Stimulated activated naive CD8-positive, alpha-beta T cell treated with anti-CD3 and anti-CD28 coated beads, Interleukin-15, amount 100 ng/mL, for 72 hours (primary cell): ENCODE measurements at places on chromosomes 16 and 17.
A peak's percentile ranks its signal among the peaks of the same experiment; 100 is the strongest.

DNA sequence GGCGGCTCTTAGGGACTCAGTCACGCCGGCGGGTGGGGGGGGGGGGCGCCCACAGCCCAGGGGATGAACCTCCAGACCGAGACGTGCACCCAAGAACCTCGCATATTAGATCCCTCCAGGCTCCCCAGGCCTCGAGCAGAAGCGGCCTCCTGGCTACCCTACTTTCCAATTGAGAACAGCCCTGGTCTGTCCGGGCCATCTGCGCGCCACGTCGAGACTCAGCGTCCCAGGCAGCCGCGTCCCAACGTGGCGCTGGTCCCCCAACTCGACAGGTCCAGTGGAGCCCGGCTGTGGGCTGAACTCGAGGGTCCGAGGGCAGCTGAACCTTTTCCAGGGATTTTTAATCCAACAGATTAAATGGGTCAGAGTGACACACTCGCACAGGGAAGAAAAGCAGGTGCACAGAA lies 2.3 kb upstream of the IRX3 start:
- DNase-seq, result no peak

GRCh38 chr16:78816499-78817195 lies 717.2 kb downstream of the WWOX start:
- DNase-seq, result no peak

- no peak for DNase-seq
Measured at GRCh38 chr17:9969301-9969935, 64.3 kb upstream of the RCVRN start.

DNA sequence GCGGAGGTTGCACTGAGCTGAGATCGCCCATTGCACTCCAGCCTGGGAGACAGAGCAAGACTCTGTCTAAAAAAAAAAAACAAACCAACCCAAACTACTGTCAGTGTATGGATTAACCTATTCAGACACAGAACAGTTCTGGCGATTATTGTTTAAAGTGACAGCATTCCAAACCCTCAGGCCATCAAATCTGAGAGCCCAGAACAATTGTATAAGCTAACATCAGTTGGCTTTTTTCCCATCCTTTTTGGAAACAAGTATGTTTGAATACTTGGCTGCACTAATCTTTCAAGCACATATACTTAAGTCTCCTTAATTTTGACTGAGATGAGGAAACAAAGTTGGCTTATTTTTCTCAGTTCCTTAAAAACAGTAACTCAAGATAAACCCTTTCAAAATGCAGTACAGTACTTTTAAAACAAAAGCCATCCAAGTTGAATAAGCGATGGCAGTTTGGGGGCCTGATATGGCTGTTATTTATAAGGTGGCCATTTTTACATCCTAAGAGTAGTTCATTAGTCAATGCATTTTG lies 1.4 kb downstream of the ZSWIM7 start:
- DNase-seq, result no peak

GRCh38 chr16:48146710-48147109 lies 9.1 kb downstream of the ABCC12 start:
- no peak for DNase-seq

DNA sequence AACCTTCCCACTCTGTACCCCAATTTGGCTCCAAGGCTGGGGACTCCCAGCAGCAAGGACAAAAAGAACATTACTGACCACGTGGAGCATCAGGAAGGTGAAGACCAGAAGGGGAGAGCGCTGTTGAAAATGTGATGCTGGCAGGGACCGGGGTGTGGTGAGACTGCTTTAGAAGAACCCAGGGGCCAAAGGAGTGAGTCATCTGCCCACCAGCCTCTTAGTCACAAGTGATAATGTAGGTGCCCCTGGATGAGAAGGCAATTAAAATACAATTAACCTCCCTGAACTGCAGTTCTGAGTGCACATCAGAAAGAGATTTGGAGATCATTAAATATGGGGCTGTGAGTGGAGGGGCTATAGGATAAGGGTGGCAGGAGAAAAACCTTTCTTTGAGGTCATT lies 366.6 kb upstream of the CCL2 start:
- no peak for DNase-seq

DNA sequence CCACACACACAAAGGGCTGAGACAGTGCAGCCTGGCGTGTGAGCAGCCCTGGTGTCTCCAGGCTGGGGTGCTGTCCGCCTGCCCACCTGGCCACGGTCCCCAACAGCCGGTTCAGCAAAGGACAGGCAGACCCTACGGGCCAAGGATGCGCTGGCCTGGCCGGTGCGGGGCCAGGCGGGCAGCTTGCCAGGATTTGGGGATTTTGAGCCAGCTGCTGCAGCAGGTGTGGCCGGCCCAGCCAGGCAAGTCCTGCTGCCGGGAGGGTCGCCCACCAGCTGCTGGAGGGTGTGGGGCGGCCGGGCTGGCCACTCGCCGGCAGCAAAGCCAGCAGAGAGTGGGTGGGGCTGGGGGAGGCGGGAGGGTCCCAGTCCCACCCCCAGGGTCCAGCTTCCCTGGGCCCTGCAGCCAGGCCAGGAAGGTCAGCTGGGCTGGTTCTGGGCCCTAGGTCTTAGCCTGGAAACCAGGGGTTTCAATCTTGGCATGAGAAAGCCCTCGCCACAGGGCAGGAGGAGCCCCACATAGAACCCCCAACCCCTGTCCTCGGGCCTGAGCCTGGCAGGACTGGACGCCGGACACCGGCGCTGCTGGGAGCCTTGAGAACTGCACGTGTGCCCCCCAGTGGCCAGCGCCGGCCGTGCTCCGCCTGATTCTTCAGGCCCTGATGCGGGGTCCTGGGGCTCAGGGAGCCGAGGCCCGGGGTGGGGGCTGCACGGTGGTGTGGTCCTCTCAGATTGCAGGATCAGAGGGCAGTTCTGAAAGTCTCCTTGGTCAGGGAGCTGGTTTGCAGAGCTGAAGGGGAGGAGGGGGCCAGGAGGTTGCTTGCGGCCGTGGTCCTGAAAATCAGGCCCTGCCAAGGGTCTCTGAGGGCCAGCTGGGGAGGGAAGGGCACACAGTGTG lies 17.6 kb upstream of the SSTR5 start:
- DNase-seq, result no peak

GRCh38 chr17:61366715-61367413 lies 32.8 kb upstream of the TBX2 start:
- DNase-seq, result no peak

DNA sequence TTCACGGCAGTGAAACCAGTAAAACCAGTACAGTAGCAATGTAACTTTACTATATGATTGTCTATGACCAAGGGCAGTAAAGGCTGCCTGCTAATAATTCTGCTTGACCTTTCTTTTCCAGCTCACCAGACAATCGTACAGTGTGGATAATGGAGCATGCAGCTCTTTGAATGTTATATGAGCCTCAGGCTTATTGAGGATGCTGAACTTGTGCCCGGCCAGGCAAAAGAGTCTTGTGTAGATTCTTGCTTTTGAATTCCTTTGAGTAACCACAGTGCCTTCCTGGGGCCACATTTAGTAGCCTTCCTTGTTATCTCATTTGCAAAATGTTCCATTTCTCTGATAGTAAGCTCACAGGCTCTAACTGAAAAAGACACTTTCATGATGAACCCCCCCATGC lies 131.8 kb downstream of the CDH11 start:
- DNase-seq, result no peak

DNA sequence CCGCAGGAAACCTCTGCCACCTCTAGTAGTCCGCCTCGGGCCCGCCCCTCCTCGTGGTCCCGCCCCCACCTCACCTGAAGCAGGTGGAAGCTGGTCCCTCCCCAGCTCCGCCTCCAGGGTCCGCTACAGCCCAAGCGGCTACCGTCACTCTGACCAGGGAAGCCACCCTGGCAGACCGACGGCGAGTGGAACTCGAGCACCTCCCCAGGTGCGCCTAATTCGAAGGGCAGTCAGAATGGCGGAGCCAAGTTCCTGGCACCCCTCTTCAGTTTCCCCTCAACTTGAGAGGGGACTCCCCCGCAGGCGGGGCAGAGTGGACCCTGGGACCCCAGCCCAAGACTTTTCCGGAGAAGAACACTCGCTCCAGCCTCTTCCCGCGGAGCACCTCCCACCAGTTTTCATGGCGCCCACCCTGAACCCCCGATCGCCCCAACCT lies 507 bp downstream of the FHOD1 start:
- peak; percentile 77 for DNase-seq

DNA sequence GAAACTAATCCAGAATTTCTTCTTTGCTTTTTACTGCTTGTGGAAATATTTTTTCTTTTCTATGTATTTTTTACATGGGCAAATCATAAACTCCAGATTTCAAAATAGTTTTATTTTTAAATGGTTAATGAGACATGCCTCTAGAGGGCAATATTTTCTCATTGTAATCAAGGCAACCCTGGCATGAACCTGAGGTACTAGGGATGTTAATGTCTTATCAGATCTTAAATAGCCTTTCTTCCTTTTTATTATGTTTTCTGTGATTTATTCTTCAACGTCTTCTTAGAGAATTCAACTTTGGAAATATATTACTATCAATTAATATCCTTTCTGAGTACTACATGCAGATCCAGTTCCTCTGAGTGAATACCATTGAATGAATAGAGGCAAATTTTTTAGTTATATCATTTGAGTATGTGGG lies 324.7 kb downstream of the BCAS3 start:
- no peak for DNase-seq

DNA sequence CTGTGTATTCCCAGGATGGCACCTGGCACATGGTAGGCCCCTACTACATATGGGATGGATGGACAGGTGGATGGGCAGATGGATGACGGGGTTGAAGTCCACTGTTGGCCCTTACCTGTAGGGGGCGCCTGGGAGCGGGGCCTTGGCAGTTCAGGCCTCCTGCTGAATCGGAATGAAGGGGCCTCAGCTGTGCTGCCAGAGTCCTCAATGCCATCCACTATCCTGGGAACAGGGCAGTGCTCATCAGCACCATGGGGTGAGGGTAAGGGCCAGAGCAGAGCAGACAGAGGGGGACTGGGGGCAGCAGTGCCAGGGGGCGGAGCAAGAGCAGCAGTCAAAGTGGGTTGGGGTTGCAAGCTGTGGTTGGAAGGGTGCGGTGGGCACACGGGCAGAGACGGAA lies 8.3 kb upstream of the RAB5C start:
- peak; percentile 57 for DNase-seq
